Activated T-helper 1 cell treated with anti-CD3 and anti-CD28 coated beads, Interleukin-2, amount 50 U/mL, for 16 hours (primary cell): ENCODE measurements at places on chromosomes 16 and 17.

GRCh38 chr17:14038206-14038605, 31.1 kb upstream of the COX10 start:
- no peak for DNase-seq

GRCh38 chr16:69431948-69432468, 7.6 kb downstream of the CYB5B start:
- DNase-seq: no peak

GRCh38 chr17:72205357-72205756, 84.5 kb downstream of the SOX9 start:
- no peak for DNase-seq

- no peak for DNase-seq
Observed at GRCh38 chr17:2860045-2860444, 63.8 kb downstream of the RAP1GAP2 start.

DNA sequence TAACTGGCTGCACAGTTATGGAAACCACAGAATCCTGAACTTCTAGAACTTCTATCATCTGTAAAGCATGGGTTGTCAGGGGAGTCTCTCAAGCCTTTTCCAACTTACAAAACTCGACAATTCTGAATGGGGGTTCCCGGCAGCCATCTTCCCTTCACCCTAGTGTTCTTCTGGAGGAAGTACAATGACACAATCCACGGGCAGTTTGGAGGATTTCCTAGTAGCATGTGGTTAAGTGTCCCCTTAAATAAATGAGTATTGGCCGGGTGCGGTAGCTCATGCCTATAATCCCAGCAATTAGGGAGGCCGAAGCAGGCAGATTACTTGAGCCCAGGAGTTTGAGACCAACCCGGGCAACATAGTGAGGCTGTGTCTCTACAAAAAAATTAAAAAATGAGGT, 2.1 kb downstream of the SLC16A6 start:
- no peak for DNase-seq

- DNase-seq: no peak
Observed at GRCh38 chr16:48300391-48300856, 53.1 kb upstream of the ABCC11 start.

DNA sequence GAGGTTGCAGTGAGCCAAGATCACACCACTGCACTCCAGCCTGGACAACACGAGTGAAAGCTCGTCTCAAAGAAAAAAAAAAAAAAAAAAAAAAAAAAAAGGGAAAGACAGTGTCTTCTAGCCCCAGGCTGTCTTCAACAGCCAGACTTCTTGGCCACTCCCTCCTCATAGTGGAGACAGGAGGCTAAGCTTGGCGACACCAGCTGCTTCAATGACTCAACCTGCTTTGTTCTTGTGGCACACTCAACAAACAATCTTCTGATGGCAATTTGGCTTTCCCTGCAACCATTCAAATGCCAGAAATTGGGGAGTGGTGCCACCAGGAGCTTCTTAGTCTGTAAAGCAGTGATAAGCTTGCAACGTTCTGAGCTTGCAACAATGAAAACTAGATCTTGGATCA, 290.4 kb upstream of the DYNLRB2 start:
- no peak for DNase-seq

- DNase-seq: peak; percentile 44
Observed at GRCh38 chr16:57601801-57602478, 26.5 kb upstream of the ADGRG1 start.
